ENCODE measurements at places on chromosomes 1 and 21. TPM values are rescaled to one million over a fixed set of nuclear protein-coding genes. Genes with fewer than 3 reads are reported as not detected.

The OR2L13 gene
- not detected for total RNA-seq

The SELP gene
- total RNA-seq, result 6.8 TPM

The PLD5 gene
- total RNA-seq, result 6.1 TPM

The BRINP3 gene
- under 0.01 TPM for total RNA-seq

The NOL9 gene
- 44.8 TPM for total RNA-seq

The MROH7 gene
- total RNA-seq, result 5.6 TPM

The AIM2 gene
- total RNA-seq, result 4.1 TPM

The RHCE gene
- total RNA-seq, result not detected

The CR2 gene
- total RNA-seq, result not detected

DNA sequence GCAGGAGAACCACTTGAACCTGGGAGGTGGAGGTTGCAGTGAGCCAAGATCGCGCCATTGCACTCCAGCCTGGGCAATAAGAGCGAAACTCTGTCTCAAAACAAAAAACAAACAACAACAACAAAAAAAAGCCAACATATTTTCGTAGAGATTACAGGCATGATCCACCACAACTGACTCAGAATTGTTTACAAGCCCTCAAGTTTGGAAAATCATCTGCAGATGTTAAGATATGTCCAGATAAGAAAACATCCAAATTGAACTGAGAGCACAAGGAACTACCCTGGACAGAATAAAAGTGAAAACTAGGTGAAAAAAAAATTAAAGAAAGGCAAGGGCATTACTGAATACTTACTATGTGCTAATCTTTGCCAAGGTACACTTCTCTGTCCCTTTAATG, 89.8 kb upstream of the WLS start:
- no peaks in the 10 kb centered on the region for H3K4me1 ChIP-seq
- DNase-seq, result no peak
- H3K36me3 ChIP-seq, result no peaks in the 10 kb centered on the region
- H3K4me3 ChIP-seq, result no peak overlapping the region
- H3K27me3 ChIP-seq, result no peaks in the 10 kb centered on the region

DNA sequence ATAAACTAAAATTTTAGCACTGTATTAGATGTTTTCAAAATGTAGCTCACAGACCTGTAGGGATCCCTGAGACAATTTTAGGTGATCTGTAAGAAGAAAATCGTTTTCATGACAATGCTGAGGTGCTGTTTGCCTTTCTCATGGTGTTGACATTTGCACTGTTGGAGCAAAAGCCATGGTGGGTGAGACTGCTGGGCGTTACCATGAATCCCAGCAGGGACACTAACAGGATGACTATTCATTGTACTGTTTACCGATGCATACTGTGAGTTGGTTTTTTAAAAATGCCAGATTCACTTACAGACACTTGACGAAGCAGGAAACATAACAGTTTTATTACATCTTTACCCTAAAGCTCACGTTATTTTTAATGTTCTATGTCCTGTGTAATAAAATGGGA, 468.5 kb downstream of the PCP4 start:
- H3K27ac ChIP-seq, result no peak overlapping the region
- no peak for DNase-seq
- no peaks in the 10 kb centered on the region for H3K36me3 ChIP-seq
- no peak overlapping the region for H3K4me3 ChIP-seq
- H3K4me1 ChIP-seq, result no peaks in the 10 kb centered on the region

- peaks cover under 1% of the 10 kb centered on the region for H3K27me3 ChIP-seq
- no peak overlapping the region for H3K4me3 ChIP-seq
- H3K4me1 ChIP-seq, result no peaks in the 10 kb centered on the region
- no peaks in the 10 kb centered on the region for H3K36me3 ChIP-seq
- no peak for DNase-seq
- no peak overlapping the region for H3K27ac ChIP-seq
Measured at GRCh38 chr1:6172549-6172948, 7.6 kb downstream of the CHD5 start.

DNA sequence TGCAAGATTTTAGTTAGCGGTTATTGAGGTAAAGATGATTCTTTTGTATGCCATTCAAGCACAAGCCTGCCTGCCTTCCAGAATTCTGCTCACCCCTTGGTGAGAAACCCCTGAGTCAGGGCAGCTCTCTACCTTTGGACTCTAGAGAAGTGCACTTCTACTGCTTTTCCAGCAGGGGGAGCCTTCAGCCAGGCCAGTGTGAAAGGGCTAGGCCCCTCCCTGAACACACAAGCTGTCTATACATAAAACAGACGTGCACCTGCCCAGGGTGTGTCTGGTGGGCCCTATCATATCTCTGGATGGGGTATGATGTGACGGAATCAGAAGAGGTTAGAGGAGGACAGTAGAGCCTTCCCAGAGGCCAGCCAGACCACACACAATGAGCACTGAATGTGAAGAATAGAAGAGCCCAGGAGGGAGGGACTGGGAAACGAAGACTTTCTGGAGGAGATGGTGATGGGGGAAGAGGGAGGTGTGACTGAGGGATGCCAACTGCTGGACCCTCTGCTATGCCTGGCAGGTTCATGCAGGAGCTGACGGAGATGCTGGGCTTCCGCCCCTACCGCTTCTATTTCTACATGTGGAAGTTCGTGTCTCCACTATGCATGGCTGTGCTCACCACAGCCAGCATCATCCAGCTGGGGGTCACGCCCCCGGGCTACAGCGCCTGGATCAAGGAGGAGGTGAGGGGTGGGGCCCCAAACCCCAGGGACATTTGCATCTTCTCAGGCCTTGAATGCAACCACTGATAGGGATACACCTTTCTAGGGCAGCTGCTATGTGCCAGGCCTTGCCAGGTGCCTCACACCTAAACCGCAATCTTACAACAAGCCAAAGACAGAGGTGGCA, 13.0 kb upstream of the KCNC4 start:
- DNase-seq, result no peak
- no peak overlapping the region for H3K4me3 ChIP-seq
- H3K27ac ChIP-seq, result no peak overlapping the region
- no peaks in the 10 kb centered on the region for H3K36me3 ChIP-seq

- H3K27ac ChIP-seq, result no peak overlapping the region
- DNase-seq, result no peak
- H3K27me3 ChIP-seq, result no peaks in the 10 kb centered on the region
- H3K4me3 ChIP-seq, result no peak overlapping the region
Measured at GRCh38 chr1:113041569-113042284, 31.3 kb upstream of the LRIG2 start.

DNA sequence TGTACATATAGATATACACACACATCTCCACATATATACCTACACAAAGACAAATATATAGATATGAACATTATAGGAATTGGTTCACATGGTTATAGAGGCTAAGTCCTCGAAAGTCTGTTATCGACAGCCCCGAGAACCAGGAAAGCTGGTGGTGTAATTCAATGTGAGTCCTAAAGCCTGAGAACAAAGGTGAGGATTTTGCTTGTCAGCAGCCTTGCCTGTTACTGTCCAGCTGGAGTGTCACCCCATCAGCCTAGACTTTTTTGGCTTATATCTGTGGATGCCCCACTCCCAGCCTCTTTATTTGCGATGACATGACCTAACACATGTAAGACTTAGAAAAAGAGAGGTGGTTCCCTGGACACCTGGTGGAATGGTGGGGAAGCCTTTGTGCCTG, 97.0 kb downstream of the GIPC2 start:
- H3K27me3 ChIP-seq, result no peaks in the 10 kb centered on the region
- no peaks in the 10 kb centered on the region for H3K36me3 ChIP-seq
- no peaks in the 10 kb centered on the region for H3K4me1 ChIP-seq
- no peak for DNase-seq
- no peak overlapping the region for H3K27ac ChIP-seq
- no peak overlapping the region for H3K4me3 ChIP-seq

DNA sequence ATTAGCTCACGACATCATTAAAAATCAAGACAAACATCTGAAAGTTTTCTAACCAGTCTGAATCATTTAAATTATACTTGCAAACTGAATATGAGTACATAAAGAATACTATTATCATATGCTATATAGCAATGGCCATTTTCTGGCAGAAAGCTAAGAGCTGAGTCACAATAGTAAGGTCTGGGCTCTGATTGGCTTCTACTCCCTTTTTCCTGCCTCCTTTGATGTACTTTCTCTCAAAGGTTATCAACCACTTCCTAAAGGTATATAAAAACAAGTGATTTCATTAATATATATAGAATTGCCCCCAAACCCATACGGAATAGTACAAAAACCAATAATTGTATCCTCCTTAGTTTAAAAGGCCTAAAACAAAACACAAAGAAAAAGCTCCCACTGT, 7.0 kb downstream of the KCNA3 start:
- no peaks in the 10 kb centered on the region for H3K27me3 ChIP-seq
- H3K4me1 ChIP-seq, result no peaks in the 10 kb centered on the region
- no peaks in the 10 kb centered on the region for H3K36me3 ChIP-seq

DNA sequence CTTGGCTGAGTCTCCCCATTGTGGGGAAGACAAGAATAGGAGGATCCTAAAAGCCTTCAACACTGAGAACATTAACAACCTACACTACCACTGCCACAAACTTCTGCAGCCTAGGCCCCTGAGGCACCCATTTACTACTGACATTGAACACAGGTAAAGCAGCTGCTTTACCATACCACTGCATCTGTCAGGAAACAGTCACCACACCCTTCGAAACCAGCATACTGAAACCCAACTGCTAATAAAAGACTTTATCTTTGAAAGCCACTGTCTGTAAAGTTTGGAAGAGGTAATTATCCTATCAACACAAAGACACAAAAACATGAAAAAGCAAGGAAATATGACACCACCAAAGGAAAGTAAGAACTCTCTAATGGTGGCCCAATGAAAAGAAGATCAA, 7.4 kb downstream of the IFNAR1 start:
- no peaks in the 10 kb centered on the region for H3K36me3 ChIP-seq
- H3K27me3 ChIP-seq, result no peaks in the 10 kb centered on the region
- H3K4me3 ChIP-seq, result no peak overlapping the region
- no peak for DNase-seq

- H3K4me1 ChIP-seq, result no peaks in the 10 kb centered on the region
- peak overlapping the region; percentile 62 for H3K27ac ChIP-seq
- no peaks in the 10 kb centered on the region for H3K27me3 ChIP-seq
- no peak overlapping the region for H3K4me3 ChIP-seq
- no peak for DNase-seq
Measured at GRCh38 chr1:85296980-85297379, 20.5 kb upstream of the BCL10 start.

DNA sequence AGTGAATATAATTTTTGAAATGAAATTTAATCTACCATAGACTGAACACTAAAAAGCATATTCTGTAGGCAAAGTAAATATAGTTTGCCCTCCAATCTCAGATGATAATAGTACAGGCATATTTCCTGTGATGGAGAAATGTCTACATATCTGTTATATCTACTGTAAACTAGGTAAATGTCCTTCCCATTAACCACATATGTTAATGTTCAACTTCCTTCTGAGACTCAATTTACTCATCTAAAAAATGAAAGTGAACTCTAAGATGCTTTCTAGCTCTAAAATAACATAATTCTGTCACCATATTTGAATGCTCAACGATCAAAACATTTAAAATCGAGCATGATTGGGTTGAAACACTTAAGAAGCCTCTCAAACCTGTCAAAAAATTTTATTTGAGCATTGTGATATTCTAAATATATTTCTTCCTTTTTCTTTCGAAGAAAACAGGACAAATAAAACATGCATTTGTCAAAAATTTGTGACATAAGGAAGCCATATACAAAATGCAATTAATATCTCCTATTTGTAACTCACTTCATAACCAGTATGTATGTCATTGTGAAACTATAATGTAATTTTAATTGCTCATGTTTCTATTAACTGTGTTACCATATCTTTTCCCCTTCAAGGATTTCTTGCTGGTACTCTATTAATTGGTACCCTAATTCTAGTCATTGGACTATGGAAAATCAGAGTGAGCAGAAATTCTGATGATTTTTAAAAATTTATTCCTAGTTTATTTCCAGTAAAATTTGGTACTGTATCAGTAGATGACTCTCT, 34.2 kb downstream of the CD55 start:
- no peak overlapping the region for H3K27ac ChIP-seq
- no peaks in the 10 kb centered on the region for H3K4me1 ChIP-seq
- DNase-seq, result no peak
- no peaks in the 10 kb centered on the region for H3K36me3 ChIP-seq

GRCh38 chr1:55326496-55327243, 111.5 kb upstream of the USP24 start:
- DNase-seq, result no peak
- H3K4me3 ChIP-seq, result no peak overlapping the region
- H3K27ac ChIP-seq, result no peak overlapping the region
- no peaks in the 10 kb centered on the region for H3K36me3 ChIP-seq
- no peaks in the 10 kb centered on the region for H3K27me3 ChIP-seq

- H3K4me3 ChIP-seq, result no peak overlapping the region
- H3K36me3 ChIP-seq, result no peaks in the 10 kb centered on the region
- H3K27ac ChIP-seq, result no peak overlapping the region
- no peaks in the 10 kb centered on the region for H3K27me3 ChIP-seq
- DNase-seq, result no peak
- no peaks in the 10 kb centered on the region for H3K4me1 ChIP-seq
Measured at GRCh38 chr1:92786111-92786901, 1.4 kb upstream of the EVI5 start.

- no peak overlapping the region for H3K27ac ChIP-seq
- no peaks in the 10 kb centered on the region for H3K36me3 ChIP-seq
- H3K27me3 ChIP-seq, result no peaks in the 10 kb centered on the region
- no peak overlapping the region for H3K4me3 ChIP-seq
Measured at GRCh38 chr21:37749132-37749531, 167.1 kb downstream of the KCNJ6 start.

- no peaks in the 10 kb centered on the region for H3K27me3 ChIP-seq
- peak; percentile 59 for DNase-seq
- H3K4me3 ChIP-seq, result no peak overlapping the region
- no peaks in the 10 kb centered on the region for H3K36me3 ChIP-seq
- H3K4me1 ChIP-seq, result no peaks in the 10 kb centered on the region
- peak overlapping the region; percentile 58 for H3K27ac ChIP-seq
Measured at GRCh38 chr1:27026621-27027574, 14.2 kb upstream of the TENT5B start.

All from uterus (tissue), 4 donors.